ENCODE measurements at places on chromosomes 7 and 10.

GRCh38 chr7:29609162-29610037 lies 45.8 kb downstream of the PRR15 start:
- no peak for DNase-seq

DNA sequence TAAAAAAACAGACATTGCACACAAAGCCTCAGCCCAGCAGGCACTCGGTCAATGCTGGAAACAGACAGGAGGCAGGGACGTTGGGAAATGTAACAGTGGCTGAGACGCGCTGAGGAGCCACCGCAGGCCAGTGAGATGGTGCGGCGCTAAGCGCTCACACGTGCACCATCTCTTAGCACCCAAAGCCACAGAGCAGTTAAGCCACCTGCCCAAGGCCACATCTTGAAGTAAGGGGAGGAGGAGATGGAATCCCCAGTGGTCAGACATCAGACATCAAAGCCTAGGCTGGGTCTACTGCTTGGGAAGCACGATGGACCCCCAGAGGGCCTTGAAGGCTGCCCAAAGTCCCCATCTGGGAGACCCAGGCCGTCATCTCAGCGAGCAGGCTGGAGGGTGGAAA lies 15.6 kb downstream of the LAT2 start:
- no peak for DNase-seq

GRCh38 chr7:92156990-92157389 lies 22.0 kb downstream of the LRRD1 start:
- no peak for DNase-seq

GRCh38 chr7:129373651-129374428 lies 60.4 kb upstream of the STRIP2 start:
- DNase-seq: no peak

DNA sequence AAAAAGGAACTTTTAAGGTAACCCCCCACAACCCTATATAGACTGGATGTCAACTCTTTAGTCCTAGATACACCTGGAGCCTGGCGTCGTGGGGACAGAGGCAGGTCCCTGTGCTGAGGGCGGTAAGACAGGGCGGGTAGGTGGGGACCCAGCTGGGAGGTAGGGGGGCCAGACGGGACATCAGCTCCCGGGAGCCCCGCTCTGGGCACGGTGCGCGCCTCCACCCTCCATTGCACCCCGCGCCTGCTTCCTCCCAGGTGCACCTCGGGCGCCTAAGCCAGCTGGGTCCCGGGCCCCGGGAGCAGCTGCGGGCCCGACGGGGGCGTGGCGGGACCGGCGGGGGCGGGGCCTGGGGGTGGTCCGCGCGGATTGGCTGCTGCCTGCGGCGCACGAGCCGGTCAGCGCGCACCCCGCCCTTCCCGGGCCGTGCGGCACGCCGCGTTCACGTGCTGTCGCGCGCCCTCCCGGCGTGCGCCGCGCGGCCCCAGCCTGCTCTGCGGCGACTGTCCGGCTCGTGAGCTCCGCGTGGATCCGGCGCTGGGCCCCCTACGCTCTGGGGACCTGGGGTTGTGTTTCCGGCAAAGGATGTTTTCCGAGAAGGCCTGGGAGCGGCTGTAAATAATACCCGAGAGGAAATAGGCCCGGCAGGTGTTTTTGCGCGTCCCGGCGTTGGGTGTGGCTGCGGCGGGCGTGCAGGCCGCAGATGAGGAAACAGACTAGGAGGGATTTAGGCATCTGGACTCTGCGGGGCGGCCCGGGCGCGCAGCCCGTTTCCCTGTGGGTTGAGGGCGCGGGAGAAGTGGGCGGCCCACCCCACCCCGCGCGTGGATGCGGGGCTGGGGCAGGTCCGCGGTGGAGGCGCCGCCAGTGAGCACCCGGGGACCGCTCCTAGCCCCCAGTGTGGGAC lies 39.1 kb upstream of the PFKFB3 start:
- peak; percentile 96 for DNase-seq

DNA sequence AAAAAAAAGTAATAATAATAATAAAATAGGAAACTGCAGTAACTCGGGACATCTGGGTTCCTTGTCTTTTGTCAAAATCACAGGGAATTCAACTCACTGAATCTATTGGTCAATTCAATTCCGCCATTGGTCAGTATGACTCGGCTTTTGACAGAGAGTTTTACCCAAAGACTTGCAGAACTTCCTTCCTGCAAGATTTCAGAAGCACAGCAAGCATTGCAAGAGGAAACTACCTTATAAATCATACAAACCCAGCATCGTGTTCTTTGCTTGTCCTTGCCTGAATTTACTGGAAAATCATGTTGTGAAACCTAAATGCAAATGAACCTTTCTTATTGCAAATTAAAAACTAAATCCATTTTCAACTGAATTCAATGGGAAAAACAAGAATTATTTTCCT lies 15.5 kb downstream of the KLF6 start:
- no peak for DNase-seq

DNA sequence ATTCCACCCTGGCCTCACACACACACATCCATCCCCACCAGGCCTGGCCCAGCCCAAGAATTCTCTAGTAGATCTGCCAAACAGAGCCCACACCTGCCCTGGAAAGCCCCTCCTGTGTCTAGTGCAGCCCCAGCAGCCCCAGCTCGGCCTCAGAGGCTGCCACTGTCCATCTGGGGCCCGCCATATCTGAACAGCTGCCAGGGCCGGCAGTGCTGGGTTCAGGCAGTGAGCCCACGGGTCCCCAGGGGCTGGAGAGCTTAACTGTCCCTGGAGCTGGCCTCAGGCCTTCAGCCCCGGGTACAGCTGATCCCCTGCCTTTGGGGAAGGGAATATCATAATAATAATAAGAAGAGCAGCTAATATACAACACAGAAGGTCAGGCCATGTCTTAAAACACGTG lies 574 bp downstream of the MYL10 start:
- no peak for DNase-seq

DNA sequence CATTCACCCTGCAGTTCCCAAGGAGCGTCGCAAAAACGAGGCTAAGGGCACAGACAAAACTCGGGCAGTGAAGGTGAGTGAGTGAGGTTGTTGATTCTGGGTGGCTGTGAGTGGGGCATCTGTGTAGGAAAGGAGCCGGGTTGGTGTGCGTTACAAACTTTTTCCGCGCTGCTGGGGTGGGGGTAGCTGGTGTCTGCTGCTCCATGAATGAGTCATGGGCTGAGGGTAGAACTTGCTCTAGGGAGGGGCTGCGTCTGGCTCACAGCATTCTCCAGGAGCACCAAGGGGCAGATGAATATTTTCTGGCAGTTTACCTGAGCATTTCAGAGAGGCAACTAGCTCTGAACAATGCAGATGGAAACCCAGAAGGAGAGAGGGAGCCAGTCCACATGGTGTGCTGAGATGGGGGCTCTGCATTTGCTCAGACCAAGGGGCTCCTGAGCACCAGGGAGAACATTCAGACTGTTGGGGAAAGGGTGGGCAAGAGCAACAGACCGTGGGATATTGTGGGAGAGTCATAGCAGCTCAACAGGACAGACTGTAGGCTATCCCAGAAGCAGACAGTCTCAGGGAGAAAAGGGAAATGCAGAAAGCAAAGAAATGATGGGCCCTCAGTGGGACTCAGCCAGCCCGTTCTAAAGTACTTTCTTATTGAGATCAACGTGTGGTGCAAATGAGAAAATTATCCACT lies 18.8 kb downstream of the NOBOX start:
- DNase-seq: no peak

DNA sequence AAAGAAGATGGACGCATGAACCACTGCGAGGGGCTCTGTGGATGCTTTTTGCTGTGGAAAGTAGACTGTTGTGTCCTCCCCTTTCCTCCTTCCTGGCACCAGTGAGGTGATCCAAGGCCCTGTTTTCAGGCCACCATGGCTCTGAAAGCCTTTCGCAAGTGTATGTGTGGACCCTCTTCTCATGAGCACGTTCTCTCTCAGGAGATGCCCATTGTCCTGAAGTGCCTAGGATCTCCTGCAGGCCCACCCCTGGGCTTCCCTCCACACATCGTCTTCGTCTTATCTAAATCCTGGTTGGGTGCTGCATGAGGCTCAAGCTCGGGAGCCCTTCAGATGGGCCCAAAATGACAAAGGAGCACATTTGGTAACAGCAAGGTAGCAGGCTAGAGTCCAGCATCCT lies 188.2 kb downstream of the PTPN20 start:
- no peak for DNase-seq

GRCh38 chr7:138212314-138212713 lies 136.1 kb downstream of the AKR1D1 start:
- peak; percentile 13 for DNase-seq

DNA sequence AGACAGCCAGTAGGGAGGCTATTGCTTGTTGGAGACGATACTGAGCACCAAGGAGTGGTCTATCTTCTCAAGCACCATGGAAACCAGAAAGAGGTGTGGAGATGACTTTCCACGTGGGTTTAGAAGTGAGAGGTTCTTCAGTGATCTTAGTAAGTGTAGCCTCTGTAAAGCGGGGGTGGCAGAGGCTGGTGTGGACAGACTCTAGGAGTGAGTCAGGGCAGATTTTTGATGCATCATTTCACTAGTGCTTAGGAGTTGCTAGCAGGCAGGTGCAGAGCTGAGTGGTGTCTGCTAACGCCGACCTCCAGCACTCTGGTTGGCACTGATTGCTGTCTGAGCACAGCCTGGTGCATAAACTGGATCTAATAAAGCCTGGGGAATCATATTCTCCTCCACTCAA lies 78.4 kb upstream of the ADO start:
- DNase-seq: no peak

DNA sequence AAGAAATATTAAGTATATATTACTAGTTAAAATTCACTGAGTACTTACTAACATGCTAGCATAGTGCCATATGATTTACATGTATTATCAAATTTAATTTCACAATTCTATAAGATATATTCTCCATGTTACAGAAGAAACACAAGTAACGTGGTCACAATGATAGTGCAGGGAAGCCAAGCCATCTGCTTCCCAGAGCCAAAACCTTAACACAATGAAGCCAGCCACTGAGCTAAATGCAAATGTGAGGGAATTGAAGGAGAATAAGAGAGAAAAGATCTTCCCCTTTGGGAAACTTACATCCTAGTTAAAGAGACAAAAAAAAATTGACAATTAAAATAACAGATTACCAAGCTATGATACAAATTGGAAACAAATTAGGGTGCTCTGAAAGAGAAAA lies 63.6 kb downstream of the ELAPOR2 start:
- DNase-seq: no peak

DNA sequence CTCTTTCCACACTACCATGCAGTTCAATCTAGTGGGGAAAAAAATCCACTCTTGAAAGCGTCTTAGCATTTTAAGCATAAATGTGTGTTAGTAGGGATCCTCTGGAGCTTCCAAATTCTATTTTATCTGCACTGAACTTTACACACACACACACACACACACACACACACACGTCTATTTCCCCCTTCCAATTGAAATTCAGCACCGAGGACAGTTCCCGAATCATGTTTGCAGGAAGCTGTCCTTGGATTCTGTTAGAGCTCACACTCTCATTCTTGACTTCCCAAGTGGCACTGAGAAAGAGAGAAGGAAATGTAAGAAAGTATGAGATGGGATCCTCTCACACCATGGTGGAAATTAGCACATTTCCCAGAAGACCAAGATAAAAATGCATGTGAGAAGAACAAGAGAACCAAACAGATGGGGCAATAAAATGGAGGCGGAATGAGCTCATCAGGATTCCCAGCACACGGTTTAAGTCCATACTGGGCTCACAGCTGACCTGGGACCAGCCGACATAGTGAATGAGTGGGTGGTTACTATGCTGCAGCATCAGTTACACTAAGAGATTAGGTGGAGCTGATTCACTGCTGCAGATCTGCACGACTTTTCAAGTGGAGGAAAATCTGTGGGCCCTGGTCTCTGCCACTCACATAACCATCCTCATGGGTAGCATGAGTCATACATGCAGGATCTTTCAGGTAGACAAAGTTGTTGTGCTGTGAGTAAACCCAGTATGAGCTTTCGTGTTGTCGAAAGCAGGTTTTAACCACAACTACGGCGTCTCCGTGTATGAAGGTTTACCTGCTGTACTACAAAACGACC lies 3.3 kb upstream of the NPTX2 start:
- DNase-seq: no peak

GRCh38 chr7:2105917-2106316 lies 126.8 kb downstream of the MAD1L1 start:
- no peak for DNase-seq

- DNase-seq: no peak
Observed at GRCh38 chr7:105648561-105649401, 67.5 kb upstream of the EFCAB10 start.

GRCh38 chr7:75850235-75850634 lies 28.6 kb upstream of the RHBDD2 start:
- DNase-seq: no peak

GRCh38 chr7:44995555-44996493 lies 4.2 kb upstream of the CCM2 start:
- DNase-seq: no peak

- DNase-seq: no peak
Observed at GRCh38 chr7:148835854-148836253, 48.2 kb downstream of the EZH2 start.

GRCh38 chr10:111739125-111739873 lies 444.3 kb downstream of the GPAM start:
- no peak for DNase-seq

GRCh38 chr10:79266543-79267312 lies 80.5 kb upstream of the PPIF start:
- DNase-seq: peak; percentile 63

DNA sequence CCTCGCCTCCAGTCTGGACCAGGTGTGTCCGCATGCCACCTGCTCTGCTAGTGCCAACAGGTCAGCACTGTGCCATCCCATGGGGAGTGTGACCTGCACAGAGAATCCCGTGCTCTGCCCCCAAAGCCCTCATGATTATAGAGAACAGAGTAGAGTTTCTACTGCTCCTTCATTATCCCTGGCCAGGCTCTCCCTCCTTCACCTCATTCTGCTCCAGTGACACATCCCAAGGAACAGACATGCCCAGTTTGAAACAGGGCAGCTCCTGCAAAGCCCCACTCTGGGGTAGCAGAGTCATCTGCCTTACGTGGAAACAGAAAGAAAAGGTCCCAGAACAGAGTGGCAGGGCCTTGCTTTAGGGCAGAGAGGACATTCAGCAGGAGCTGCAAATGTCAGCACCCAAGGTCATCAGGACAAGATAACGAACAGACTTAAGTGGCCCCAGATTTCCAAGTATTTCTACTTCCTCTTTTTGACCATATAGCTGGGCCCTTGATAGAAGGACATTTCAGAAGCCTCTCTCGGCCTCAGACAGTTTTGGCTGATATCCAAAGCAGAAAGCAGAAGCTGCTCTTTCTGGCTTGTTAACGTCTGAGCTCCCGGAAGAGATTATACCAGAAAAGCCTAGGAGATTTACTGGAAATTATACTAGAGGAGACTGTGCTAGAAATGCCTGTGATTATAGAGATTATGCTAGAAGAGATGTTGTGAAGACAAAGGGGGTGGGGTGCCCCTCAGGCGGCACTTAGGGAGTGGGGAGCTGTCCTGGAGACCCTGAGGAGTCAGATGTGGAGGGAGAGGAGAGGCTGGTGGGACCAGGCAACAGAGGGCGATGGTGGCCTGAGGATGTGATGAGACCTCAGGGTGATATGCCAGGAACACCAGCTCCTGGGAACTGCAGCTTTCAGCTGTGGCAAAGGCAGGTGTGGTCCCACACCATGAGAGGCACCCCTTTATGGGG lies 12.6 kb downstream of the TMEM176B start:
- DNase-seq: no peak

GRCh38 chr7:77913977-77914607 lies 115.5 kb downstream of the PHTF2 start:
- DNase-seq: no peak

- no peak for DNase-seq
Observed at GRCh38 chr7:105060923-105061322, 46.9 kb downstream of the KMT2E start.
